Stimulated activated effector memory CD8-positive, alpha-beta T cell treated with anti-CD3 and anti-CD28 coated beads, Interleukin-12 subunit alpha, Interleukin-12 subunit beta, amount 100 ng/mL, for 72 hours (primary cell): ENCODE measurements at places on chromosomes 1 and 21.

- DNase-seq: no peak
These were observed 11.0 kb upstream of the RNU1-3 start for GRCh38 chr1:16677552-16678431.

- DNase-seq: no peak
These were observed 31.0 kb upstream of the EFCAB14 start for GRCh38 chr1:46749921-46750404.

DNA sequence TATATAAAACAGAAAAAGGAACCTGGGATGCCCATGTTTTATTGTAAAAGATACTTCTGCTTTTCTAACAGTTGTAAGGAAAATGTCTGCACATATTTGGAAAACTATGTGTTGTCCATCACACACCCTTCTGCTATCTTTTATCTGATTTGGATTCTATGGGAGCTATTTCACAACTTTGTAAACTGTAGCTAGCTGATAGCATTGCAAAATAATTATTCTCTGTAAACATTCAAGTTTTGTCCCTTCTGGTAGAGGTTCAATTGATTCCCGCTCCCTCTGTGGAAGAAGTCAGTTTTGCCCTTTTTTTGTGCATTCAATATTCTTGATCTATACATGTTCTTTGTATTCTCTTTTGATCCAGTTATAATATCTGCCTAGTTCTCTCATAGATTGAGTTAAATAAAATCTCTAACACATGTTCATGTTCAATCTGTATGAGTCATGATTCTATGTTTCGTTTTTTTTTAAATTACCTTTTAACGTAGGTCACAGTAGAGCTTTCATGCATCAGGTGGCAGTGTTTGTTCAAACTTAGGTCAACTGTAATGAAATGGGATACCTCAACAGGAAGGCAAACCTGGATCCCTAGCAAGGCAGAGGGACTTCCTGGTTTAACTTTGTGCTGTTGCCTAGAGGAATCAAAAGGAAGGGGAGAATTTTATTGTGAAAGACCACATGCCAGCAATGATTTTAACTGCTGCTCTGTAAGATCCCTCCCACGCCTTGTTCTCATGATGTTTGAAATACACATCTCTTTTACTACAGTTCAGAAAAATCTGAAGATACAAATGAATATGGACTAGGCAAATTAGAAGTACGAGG, 26.0 kb upstream of the BCL9 start:
- DNase-seq: no peak

DNA sequence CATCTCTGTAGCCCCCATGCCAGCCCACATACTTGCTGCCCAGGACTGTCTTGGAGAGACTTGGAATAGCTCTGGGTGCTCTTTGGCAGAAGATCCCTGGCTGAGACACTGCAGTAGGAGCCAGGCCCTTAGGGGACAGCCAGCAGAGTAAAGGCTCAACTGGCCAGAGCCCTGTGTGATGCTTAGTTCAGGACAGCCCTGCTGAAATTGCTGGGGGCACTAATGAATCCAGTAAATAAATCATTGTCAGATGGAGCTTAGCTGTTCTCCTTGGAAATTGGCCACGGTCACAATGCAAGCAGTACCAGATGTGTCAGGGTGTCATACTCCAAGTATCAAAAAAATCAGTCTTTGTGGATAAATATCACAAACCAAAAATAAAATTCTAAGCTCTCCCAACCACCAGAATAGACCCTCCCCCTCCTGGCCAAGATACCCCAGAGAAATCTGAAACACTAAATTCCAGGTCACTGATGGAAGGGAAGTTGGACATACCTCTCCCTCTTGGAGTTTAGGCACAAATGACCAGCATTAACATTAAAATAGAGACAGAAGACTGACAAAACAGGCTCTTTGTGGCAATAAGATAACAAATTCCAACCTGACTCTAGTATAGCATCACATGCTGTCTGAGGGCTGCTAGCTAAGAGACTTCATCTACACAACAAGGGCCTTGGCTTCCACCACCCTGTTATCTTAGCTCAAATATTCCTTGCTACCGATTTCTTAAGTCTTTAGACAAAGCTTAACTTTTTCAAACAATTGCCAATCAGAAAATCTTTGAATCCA, 83.2 kb upstream of the DNAH14 start:
- no peak for DNase-seq

- DNase-seq: no peak
These were observed 14.5 kb downstream of the NT5C1A start for GRCh38 chr1:39657402-39657801.

DNA sequence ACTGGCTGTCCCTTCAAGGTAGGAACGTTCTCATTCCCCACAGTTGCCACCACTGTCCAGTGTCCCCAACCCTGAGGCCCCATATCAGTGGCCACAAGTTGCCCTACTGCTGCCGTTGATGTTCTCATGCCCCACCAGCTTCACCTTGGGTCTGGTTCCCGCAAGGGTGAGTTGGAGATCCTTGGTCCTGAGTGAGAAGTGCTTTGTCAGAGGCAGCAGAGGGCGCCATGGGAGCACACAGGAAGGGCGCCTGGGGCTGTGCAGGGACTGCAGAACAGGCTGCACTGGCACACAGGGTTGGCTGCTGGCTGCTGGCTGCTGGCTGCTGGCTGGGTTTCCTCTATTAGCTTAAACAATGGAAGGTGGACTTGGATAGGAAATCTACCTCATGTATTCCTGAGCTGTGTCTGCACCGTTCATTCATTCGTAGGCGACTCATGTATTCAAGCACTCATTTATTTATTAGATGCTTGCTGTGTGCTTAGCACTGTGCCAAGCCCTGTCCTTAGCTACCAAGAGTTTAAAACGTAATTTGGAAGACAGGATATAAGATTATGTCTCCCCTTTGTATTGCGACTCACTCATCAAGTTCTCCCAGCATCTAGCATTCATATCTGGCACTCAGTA, 2.1 kb upstream of the S100A9 start:
- no peak for DNase-seq

DNA sequence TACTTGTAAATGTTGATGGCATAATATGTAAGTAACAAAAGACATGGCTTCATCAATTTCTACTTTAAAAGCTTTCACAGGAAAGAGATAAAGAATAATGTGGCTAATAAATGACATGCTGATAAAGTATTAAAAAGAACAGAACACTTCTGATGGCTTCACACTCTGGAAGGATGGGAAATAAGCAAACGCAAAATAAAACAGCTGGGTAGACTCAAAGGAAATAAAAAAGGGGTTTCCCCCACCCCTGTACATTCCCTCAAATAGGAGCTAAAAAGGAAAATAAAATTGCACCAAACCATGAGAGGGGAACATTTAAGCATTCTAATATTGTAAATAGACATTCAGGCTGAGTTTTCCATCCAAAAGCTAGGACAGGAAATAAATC, 27.0 kb upstream of the DYRK1A start:
- no peak for DNase-seq

DNA sequence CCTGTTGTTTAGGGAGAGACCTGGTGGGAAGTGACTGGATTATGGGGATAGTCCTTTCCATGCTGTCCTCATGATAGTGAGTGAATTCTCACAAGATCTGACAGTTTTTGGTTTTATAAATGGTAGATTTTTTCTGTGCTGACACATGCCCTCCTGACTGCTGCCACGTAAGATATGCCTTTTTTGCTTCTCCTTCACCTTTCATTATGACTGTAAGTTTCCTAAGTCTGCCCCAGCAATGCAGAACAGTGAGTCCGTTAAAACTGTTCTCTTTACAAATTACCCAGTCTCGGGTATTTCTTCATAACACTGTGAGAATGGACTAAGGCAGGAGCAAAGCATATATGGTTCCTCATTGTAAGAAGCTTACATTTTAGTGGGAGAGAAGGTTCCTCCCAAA, 1727.2 kb downstream of the NCAM2 start:
- DNase-seq: no peak

GRCh38 chr1:224789311-224789710, 140.2 kb upstream of the DNAH14 start:
- no peak for DNase-seq

DNA sequence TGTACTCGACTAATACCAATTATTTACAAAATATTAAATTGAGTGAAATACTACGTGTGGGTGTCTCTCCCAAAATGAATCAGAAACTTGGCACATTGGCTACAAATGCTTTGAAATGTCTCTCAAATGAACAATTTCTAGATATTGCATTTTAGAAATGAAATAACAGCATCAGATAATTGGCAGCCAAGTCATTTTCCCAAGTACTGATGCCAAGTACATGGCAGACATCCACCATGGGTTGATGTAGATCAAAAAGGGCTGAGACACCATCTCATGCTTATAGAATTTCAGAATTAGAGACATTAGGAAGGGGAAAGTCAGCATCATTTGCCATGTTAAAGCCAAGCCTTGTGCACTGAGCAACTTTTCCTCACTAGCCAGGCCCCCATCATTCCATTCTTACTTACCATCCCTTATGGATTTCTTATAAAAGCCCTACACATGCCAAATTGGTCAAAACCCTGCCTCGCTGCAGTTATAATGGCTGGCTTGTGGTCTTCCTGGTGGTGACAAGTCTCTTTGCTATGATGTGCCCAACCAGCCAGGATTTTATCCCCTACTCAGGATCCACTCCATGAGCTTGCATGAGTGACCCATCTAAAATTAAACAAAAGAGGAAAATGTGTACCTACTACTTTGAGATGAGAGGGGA, 73.1 kb downstream of the GREM2 start:
- DNase-seq: no peak

DNA sequence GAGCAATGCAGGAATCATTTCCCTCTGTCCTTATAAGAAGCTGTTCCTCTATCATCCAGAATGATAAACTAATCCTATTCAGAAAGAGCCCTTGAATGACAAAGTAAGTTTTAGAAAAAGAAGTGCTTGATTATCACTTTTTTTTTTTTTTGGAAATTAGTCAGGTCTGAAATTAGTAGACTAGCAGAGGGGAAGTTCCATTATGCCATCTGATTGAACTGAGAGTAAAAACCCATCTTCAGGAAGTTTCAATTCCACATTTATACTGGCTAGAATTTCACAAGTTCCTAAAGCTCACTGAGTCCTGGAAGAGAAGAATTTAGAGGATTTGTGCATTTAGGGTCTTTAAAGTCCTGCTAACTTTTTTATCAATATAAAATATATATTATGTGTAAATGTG, 128.8 kb upstream of the COA6 start:
- DNase-seq: no peak

- no peak for DNase-seq
These were observed 23.8 kb upstream of the ECE1 start for GRCh38 chr1:21313886-21314721.

- DNase-seq: no peak
These were observed 43.6 kb upstream of the TNFRSF1B start for GRCh38 chr1:12123172-12123571.

- peak; percentile 34 for DNase-seq
These were observed 15.9 kb downstream of the COL8A2 start for GRCh38 chr1:36109041-36109679.

- no peak for DNase-seq
These were observed 37.0 kb downstream of the LPAR3 start for GRCh38 chr1:84855691-84856630.

GRCh38 chr1:181086091-181086490, 2.4 kb upstream of the IER5 start:
- DNase-seq: no peak

DNA sequence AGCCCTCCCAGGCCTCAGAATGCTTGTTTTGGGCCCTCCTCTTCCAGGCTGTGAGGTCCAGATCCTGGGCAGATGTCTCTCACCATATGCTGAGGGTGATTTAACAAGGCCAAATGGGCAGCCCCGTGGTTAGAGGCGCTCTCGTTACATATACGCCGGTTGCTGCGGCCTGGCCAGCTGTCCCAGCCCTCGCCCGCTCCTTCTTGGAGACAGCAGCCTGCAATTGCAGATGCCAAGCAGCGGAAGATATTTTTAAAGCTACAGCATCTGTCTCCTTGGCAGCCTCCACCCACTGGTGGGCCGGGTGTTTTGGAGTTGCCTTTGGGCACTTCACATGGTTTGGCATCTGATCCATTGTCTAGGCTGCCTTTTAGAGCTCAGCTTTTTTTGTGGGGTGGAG, 178.8 kb upstream of the NFIA start:
- DNase-seq: no peak

DNA sequence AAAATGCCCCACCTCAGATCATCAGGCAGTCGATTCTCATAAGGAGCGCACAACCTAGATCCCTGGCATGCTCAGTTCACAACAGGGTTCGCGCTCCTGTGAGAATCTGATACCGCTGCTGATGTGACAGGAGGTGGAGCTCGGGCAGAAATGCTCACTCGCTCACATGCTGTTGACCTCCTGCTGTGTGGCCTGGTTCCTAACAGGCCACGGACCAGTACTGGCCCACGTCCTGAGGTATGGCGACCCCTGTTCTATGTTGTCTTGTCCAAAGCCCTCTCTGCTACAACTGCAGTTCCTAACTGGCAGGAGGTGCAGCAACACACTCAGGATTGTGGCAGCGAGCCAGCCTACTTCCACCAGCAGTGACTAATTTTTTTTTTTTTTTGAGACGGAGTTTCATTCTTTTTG, 70.6 kb downstream of the CLSTN1 start:
- DNase-seq: no peak

- DNase-seq: no peak
These were observed 536.3 kb downstream of the KIF26B start for GRCh38 chr1:245690946-245691541.

GRCh38 chr1:9061252-9061960, 8.0 kb downstream of the SLC2A5 start:
- DNase-seq: no peak

- DNase-seq: peak; percentile 66
These were observed 696 bp downstream of the GUK1 start for GRCh38 chr1:228140724-228141225.

GRCh38 chr1:243927381-243927780, 77.3 kb upstream of the AKT3 start:
- no peak for DNase-seq

GRCh38 chr1:5906116-5906515, 86.1 kb downstream of the NPHP4 start:
- no peak for DNase-seq

DNA sequence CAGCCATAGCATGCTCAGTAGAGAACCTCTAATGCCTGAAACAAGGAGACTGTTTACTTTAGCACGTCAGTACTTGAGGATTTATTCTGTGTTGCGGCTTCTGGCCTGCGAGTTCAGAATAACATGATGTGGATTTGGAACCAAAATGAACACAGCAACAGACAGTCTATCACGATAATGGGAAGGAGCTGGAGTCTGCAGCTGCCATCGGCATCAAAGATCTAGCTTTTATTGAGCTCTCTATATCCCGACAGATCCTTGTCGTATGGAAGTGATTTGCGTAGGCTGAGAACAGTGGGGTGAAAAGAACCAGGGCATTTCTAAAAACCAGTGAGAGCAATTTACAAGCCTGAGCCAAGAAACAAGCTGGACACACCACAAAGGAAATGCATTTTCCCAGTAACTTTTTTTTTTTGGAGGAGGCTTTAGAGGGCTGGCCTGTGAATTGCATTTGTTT, 294.2 kb downstream of the KIF26B start:
- no peak for DNase-seq

DNA sequence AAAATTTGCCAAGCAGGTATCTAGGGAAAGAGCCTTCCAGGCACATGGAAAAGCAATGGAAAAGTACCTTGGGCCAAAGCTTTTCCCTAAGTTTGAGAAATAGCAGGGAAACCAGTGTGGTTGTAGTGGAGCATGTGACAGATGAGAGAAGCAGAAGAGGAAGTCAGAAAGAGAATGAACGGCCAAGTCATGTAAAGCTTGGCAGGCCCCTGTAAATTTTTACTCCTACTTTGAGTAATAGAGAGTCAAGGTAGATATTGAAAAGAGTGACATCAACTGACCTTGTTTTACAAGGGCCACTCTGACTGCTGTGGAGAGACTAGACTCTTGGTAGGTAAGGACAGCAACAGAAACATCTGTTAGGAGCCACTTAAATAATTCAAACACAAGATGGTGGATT, 180.9 kb upstream of the PRMT6 start:
- no peak for DNase-seq

GRCh38 chr1:223233410-223234169, 90.5 kb upstream of the TLR5 start:
- DNase-seq: no peak
